ENCODE measurements at places on chromosomes 7 and 10.
A peak's percentile ranks its signal among the peaks of the same experiment; 100 is the strongest.

- no peak for DNase-seq
Observed at GRCh38 chr10:1630304-1630703, 107.0 kb downstream of the ADARB2 start.

- DNase-seq = no peak
Observed at GRCh38 chr7:31583942-31584341, 70.1 kb downstream of the ITPRID1 start.

GRCh38 chr10:105037022-105037421 lies 395.9 kb downstream of the SORCS3 start:
- no peak for DNase-seq

- DNase-seq = peak; percentile 44
Observed at GRCh38 chr10:48589266-48589665, 15.6 kb downstream of the ARHGAP22 start.

- DNase-seq = no peak
Observed at GRCh38 chr10:24651923-24652322, 71.8 kb downstream of the ARHGAP21 start.

- no peak for DNase-seq
Observed at GRCh38 chr10:49001402-49001801, 61.8 kb upstream of the LRRC18 start.

All from left kidney (tissue), 8 donors.